ENCODE measurements at places on chromosomes 11 and 22.

DNA sequence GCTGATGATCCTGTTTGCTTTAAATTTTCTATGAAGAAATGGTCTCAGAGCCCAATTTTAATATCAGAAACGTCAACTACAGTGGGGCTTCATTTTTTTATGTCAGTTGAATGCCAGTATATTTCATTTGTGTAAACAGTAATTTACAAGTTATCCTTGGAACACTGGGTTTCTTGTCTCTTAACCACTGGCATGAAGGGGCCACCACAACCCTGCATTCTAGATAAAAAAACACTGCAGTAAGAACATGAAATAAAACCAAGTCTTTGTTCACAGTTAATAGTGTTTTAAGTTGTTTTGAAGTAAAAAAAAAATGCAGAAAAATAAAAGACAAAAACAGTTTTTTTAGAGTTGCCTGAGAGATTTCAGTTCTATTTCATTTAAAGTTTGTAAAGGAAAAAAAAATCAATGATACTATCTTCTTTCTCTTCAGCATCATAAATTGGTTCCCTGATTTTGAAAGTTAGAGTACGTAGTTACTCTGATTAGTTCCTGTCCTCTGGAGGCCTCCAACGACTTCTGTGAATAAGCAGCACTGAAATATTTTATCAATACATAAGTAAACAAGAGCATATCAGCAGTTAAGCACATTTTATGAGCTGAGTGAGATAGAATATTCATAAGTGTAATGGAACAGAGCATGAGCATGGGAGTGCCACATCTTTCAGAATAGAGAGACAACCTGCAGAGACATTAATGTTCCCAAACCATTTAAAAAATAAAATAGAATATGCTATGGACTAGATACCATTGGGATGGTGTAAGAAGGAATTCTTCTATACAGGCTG, 7.8 kb upstream of the DDI1 start:
- DNase-seq = no peak

DNA sequence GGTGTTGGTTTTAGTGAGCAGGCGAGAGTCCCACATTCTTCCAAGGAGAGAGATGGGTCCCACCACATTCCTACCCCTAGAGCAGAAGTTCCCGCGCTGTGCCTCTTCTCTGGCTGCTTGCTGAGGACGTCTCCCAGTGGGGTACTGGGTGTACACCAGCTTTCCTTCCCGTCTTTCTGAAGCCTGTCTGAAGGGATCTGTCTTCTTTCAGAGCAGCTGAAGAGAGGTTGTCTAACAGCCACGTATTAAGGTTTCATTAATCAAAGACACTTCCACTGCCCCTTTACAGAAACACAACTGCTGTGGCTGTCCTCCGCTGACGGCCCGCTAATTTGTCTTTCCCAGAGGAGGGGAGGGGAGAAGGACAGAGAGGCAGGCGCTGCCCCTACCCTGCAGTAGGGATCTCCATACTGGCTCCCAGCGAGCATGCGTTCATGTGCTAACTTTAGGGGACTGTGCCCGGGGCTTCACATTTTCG, 56.0 kb downstream of the ZBTB16 start:
- DNase-seq = no peak

- peak; percentile 48 for DNase-seq
These were observed 74.4 kb upstream of the NTM start for GRCh38 chr11:131295986-131296385.

DNA sequence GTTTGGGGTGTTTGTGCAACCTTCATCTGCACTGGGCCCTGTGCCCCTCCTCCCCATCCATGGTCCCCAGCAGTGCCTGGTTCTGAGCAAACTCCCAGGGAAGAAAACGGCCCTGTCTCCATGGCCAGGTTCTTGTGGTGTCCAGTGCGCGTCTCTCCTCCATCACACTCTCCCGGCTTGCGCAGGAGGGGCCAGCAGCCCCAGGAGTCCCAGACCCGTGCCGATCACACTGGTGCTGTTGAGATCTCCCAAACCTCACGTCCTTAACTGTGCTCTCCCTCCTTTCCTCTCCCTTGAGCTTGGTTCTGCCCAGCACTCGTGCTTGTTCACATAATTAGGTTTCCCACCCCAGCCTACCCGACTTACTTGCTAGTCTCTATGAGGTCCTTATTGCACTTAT, 10.9 kb upstream of the GRK2 start:
- DNase-seq = no peak

GRCh38 chr11:69791276-69792180, 16.4 kb upstream of the FGF4 start:
- no peak for DNase-seq

- DNase-seq = no peak
These were observed 24.4 kb downstream of the METTL15 start for GRCh38 chr11:28132548-28132947.

DNA sequence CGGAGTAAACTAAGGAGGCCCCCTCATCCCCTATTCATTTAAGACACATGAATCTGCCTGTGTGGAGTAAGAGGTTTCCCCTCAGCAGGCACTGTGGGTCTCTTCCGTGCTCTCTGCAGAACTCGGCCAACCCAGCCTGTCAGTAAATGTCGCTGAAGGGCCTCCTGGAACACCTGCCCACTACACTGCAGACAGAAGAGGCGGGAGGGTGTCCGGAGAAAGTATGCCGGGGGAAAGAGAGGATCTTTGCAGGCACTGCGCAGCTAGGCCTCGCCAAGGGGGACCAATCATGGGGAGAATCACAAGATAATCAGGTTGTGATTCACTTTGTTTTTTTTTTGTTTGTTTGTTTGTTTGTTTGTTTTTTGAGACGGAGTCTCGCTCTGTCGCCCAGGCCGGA, 110.8 kb downstream of the MORC2 start:
- no peak for DNase-seq

- DNase-seq = no peak
These were observed 12.4 kb upstream of the PLET1 start for GRCh38 chr11:112273066-112273465.

DNA sequence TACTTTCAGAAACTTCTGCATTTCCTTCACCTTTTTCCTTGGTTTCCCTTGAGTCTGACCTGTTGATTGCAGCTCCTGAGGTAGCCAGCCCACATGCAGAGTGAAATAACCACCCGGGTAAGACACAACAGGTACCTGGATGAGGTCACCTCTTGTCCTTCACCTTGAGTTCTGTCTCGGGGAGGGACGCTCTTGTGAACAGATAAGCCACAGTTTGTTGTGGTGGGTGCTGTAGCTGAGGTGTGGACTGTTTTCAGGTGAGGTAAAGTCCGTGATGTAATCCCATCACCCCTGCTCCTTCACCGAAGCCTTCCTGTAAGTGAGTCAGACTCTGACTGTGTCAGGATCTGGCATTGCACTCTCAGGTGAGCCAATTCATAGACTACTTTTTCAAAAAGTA, 183.1 kb downstream of the NAV2 start:
- no peak for DNase-seq

GRCh38 chr11:71527576-71528210, 626 bp downstream of the KRTAP5-7 start:
- DNase-seq = no peak

DNA sequence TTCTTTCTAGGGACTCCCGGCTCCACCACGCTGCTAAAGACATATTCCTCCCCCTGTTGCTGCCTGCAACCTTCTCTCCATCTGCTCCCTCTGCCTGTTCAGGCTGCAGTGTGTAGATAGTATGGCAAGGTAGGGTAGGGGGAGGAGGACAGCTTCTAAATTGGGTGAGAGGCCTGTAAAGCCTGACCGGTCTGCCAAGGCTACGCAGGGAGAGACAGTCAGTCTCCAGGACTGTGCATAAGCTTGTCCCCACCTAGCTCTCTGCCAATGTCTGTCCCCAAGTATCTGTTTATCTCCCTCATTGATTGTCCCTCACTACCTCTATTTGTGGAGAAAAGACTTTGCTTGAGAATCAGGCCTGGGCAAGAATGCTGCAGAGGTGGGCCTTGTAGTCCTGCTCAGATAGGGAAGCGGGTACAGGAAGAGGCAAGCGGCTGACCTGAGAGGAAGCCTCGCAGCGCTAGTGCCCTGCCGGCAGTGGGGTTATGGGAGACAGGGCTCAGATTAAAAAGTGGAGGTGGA, 871 bp upstream of the SEZ6L start:
- DNase-seq = peak; percentile 9

DNA sequence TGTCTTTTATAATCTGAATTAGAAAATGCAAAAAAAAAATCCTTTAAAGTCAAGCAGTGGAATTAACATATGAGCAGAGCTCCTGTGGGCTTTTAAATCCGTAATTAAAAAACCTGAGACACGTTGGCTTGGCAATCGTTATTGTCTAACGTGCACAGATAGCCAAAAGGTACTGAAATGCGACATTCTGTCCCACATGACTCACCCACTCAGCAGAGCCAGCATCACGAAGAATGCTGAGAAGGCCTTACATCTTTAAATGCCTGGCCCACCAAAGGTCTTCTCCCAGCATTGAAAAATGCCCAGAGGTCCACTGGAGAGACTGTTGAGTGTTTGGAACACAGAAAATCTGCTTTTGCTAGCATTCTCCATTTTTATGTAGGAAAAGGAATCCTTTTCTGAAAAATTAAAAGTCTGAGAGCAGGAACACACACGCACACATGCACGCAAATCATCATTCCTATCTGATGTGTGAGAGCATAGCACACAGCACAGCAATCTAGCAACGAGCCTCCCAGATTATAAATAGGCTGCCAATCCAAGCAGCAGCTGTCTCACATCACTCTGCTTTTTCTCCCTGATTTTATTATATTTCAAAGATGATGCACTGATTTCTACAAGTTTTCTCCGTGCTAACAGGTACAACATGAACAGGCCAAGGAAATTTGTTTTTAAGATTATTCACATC, 94.5 kb downstream of the PHF21A start:
- no peak for DNase-seq

- no peak for DNase-seq
These were observed 9.4 kb upstream of the PMM1 start for GRCh38 chr22:41598891-41599635.

GRCh38 chr22:45531441-45532234, 29.0 kb downstream of the FBLN1 start:
- no peak for DNase-seq

DNA sequence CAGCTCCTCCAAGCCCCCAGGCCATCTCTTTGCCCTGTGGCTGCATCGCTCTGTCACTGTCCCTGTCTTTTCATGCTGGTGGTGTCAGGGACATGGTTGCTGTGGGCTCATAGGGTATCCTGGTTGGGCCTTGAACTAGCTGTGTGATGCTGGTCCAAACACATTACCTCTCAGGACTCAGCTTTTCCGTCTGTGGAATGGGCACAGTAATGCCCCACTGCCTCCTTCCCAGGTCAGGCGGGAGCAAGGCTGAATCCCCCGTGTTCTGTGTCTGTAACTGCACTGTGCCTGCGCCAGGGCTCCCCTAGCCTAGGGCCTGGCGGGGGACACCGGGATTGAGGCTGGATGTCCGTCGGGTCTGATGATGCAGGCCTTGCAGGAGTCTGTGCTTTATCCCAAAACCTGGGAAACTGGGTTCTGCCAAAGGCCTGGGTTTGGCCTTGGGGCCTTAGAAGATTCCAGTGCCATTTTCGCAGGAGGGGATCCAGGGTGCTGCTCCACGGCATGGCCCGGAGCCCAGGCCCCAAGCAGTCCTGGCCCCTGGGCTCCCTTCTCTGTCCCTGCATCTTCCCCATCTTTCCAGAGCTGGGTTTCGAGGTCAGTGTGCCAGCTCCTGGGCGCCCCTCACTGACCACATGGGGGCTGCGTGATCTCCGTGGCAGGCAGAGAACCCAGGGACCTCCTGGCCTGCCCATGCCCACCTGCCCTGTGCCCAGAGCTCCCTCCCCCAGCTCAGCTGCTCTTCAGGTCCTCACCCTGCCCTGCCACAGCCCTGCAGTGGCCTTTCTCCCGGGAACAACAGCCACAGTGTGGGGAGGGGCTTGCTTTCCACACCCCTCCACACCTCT, 32.7 kb upstream of the CELSR1 start:
- no peak for DNase-seq

- DNase-seq = no peak
These were observed 686.6 kb downstream of the BRD1 start for GRCh38 chr22:49140911-49141665.

DNA sequence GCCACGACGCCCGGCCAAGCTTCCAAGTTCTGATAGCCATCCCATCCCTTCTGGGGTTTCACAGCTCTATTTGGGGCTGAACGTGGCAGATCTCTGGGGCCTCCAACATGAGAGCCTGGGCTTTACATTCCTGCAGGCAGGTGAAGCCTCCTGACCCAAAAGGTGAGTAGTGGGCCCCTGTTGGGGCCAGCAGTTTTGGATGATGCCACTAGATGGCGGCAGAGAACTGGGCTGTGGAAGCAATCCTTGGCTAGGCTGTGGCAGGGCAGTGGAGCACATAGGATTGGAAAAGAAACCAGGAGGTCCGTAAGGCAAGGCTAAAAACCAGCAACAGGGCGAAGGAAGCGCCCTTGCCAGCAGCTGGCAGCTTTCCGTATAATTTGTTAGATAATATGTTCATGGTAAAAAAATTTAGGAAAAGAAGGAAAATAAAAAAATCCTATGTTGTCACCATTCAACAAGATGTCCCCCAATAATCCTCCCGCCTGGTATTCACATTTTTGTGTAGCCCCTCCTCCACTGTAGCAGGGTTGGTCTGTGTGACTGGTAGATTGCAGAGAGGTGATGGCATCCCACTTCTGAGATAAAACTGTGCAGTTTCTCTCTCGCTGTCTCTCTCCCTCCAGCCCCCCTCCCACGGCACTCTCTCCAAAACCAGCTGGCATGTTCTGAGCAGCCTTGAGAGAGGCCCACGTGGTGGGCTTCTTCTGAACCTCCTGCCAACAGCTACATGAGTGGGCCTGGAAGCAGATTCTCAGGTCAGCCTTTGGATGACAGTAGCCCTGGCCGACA, 43.6 kb upstream of the OR4B1 start:
- DNase-seq = peak; percentile 21

DNA sequence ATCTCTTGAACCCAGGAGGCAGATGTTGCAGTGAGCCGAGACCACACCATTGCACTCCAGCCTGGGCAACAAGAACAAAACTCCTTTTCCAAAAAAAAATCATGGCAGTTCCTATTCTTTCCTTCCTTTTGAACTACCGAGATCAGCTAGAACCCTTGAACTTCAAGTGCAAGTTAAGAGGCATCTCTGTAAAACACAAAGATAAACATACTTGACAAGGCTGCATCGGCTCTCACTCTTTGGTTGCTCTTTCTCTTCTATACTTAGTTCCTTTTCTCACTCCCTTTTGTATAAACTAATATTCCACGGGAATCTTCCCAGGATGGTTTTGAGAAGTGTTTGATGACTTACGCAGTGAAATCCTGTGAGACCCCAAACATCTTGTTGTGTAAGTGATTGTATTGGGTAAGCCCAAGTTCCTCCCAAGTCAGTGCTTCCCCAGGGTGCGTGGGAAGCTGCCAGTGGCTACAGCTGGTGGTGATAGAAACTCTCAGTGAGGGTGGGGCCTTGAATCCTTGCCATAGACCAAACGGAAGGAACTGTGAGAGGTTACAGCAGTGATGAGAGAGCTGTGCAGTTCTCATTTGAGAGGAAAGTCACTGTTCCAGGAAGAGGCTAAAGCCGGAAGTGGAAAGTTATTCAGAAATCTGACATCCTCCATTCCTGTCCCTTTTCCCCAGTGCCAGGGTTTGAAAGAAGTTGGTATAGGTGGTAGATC, 24.1 kb upstream of the CDC42EP2 start:
- peak; percentile 88 for DNase-seq

GRCh38 chr11:48263423-48263911, at the start of gene OR4X1:
Gene OR4X1 (plus strand): TSS chr11:48263861. CDS start chr11:48263861, 0 bp downstream.
- DNase-seq = no peak
